Tibial nerve (tissue), 4 donors: ENCODE measurements at places on chromosomes 6 and 20. TPM values are rescaled to one million over a fixed set of nuclear protein-coding genes. Genes with fewer than 3 reads are reported as not detected.
A peak's percentile ranks its signal among the peaks of the same experiment; 100 is the strongest.

The ATG5 gene
- 39.1 TPM for total RNA-seq

- no peak for DNase-seq
- no peak overlapping the region for H3K27ac ChIP-seq
- no peaks in the 10 kb centered on the region for H3K4me1 ChIP-seq
These were observed 172.3 kb downstream of the EPM2A start for GRCh38 chr6:145562771-145563615.

DNA sequence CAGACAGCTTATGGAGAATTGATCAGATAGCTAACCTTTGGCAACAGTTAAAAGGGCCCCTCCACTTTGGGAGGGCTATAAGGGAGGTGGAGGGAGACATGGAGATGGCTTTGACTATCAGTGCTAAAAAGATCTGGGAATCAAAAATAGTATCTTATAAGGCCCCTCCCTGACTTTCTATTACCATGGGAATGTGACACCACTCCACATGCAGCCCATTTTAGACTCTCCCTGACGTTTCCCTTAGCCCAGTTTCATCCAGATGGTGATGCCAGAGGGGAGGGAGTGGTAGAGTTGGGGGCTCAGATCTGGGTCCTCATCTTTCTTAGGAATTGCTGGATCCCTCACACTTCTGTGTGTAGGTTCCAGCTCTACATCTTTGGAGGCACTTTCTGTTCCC, 200.0 kb upstream of the DTNBP1 start:
- H3K4me3 ChIP-seq: no peak overlapping the region
- no peaks in the 10 kb centered on the region for H3K36me3 ChIP-seq
- H3K4me1 ChIP-seq: peaks cover 3% of the 10 kb centered on the region
- H3K27me3 ChIP-seq: no peaks in the 10 kb centered on the region
- no peak for DNase-seq

- H3K27ac ChIP-seq: no peak overlapping the region
- no peaks in the 10 kb centered on the region for H3K4me1 ChIP-seq
- no peak for DNase-seq
- H3K4me3 ChIP-seq: no peak overlapping the region
- H3K27me3 ChIP-seq: no peaks in the 10 kb centered on the region
These were observed 29.1 kb downstream of the RPS12 start for GRCh38 chr6:132843316-132844035.

DNA sequence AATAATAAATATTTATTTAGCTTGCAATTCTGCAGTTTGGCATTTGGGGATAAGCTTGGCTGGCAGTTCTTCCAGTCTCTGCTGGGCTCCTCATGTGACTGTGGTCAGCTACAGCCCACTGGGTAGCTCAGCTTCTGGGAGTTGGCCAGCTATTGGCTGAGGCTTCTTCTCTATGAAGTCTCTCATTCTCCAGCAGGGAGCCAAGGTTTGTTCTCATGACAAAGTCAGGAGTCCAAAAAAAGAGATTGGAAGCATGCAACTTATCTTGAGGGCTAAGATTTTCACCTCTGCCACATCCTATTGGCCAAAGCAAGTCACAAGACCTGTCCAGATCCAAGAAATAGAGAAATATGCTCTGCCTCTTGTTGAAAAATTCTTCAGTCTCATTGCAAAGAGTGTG, 94.6 kb downstream of the SNAP25 start:
- H3K36me3 ChIP-seq: no peaks in the 10 kb centered on the region
- no peak for DNase-seq
- H3K4me3 ChIP-seq: no peak overlapping the region
- H3K27ac ChIP-seq: no peak overlapping the region

The LCA5 gene
- 5.1 TPM for total RNA-seq

The C6orf163 gene
- 4.5 TPM for total RNA-seq

The NKX2-2 gene
- not detected for total RNA-seq

DNA sequence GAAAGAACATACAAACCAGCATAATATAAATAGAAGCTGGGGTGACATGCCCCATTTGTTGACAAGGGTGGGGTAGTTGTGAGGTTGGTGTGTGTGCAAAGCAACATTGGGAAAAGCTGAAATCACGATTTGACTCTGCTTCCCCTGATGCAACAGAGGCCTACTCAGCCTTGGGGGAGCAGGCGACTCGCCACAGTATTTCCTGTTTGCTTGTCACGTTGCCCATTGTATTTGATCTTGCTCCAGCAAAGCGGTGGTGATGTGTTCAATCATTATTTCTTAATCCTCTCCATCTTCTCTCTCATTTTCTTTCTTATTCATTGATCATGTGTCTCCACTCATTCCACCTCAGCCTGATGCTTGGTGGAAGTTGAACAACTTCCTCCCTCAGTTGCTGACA, 165.8 kb upstream of the CITED2 start:
- peaks cover 4% of the 10 kb centered on the region for H3K4me1 ChIP-seq
- no peaks in the 10 kb centered on the region for H3K36me3 ChIP-seq
- H3K27me3 ChIP-seq: no peaks in the 10 kb centered on the region
- no peak for DNase-seq
- H3K27ac ChIP-seq: no peak overlapping the region

- no peaks in the 10 kb centered on the region for H3K36me3 ChIP-seq
- DNase-seq: no peak
- H3K4me3 ChIP-seq: no peak overlapping the region
- H3K27ac ChIP-seq: no peak overlapping the region
These were observed 425.1 kb upstream of the JAG1 start for GRCh38 chr20:11098888-11099287.

The C20orf204 gene
- 14.4 TPM for total RNA-seq

- peaks cover 3% of the 10 kb centered on the region for H3K4me1 ChIP-seq
- H3K27me3 ChIP-seq: no peaks in the 10 kb centered on the region
- no peak overlapping the region for H3K4me3 ChIP-seq
- peaks cover 6% of the 10 kb centered on the region for H3K36me3 ChIP-seq
- no peak overlapping the region for H3K27ac ChIP-seq
- DNase-seq: no peak
These were observed 5.0 kb downstream of the GFRA4 start for GRCh38 chr20:3658019-3658715.

The CRISP2 gene
- total RNA-seq: not detected

GRCh38 chr20:36303020-36303595, 3.0 kb upstream of the DLGAP4 start:
- no peaks in the 10 kb centered on the region for H3K36me3 ChIP-seq
- DNase-seq: no peak
- H3K4me3 ChIP-seq: no peak overlapping the region

DNA sequence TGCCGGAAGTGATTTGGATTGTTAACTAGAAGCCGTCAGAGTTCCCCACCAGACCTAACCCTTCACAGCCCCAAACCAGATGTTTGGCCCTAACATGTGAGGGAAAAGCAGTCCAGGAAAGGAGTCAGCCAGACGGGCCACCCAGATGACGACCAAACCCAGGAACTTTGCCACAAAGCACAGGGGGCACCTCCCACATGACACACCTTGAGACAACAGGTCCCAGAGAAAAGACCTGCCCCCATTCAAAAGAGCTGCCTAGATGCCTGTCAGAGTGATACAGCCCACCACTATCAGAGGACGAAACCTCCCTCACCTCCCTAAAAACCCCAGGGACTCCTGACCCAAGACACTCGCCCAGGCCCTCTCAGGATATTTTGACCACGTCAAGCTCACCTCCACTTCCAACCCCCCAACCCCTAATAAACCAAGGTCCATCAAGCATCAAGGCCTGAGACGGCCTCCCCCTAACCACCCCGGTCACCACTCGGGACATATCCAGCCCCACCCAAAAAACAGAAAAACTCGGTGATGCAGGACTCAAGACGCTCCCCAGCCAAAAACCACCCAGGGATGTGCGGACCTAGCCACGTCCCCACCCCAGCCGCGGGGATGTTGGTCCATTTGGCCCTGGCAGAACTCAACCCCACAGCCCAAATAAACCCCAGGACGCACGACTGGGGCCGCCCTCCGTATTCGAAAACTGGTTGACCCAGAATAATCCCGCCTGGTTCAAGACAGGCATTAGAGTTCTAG, 662 bp downstream of the ZNF343 start:
- H3K36me3 ChIP-seq: no peaks in the 10 kb centered on the region
- DNase-seq: no peak
- peak overlapping the region; percentile 84 for H3K27ac ChIP-seq
- H3K4me1 ChIP-seq: peaks cover 17% of the 10 kb centered on the region

The EEF1A2 gene
- total RNA-seq: not detected

The TNF gene
- total RNA-seq: not detected

The JAG1 gene
- 133 TPM for total RNA-seq

GRCh38 chr20:46128310-46129151, 10.4 kb downstream of the CD40 start:
- H3K36me3 ChIP-seq: peaks cover 29% of the 10 kb centered on the region
- peaks cover 17% of the 10 kb centered on the region for H3K4me1 ChIP-seq
- DNase-seq: no peak
- no peak overlapping the region for H3K27ac ChIP-seq
- no peak overlapping the region for H3K4me3 ChIP-seq

The GGTLC1 gene
- not detected for total RNA-seq

DNA sequence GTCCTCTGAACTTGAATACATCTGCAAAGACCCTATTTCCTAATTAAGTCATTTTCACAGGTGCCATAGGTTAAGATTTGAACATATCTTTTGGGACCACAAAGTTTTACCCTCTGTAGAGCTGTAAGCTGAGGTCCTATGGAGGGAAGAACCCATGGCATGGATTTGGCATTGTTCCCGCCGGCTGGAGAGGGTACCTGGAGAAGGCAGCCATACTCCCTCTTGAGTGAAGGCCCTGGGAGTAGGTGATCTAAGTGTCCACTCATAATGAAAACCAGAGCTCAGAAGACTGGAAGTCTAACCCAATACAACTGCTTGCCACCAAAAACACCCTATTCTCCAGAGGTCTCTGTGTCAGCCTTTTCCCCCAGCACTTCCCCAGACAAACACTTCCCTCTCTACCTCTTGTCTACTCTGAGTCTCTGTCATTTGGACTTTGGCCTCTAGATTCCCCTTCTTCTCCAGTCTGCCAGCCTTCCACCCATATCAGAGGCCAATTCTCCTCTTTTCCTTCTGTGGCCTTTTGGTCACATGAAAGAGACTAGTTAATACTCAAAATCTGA, 363.9 kb downstream of the MAFB start:
- no peak overlapping the region for H3K4me3 ChIP-seq
- H3K36me3 ChIP-seq: no peaks in the 10 kb centered on the region
- no peaks in the 10 kb centered on the region for H3K4me1 ChIP-seq
- DNase-seq: no peak

DNA sequence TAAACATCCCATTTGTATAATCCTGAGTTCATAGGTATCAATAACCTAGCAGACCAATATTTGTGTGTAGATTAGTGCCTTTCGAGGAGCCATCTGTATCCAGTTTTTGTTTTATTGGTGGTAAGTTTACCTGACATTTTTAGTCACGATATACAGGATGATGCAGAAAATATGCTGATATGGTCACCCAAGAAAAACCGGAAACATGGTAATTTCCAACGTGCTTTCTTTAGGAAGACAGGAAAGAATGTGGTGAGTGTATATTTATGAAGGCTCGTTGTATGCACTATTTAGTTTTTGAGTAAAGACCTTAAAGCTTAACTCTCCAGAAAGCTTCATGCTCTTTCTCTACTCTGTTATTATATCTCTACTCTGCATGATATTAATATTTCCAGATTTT, 180.2 kb upstream of the PHACTR1 start:
- no peak overlapping the region for H3K4me3 ChIP-seq
- H3K4me1 ChIP-seq: peaks cover 5% of the 10 kb centered on the region
- no peak overlapping the region for H3K27ac ChIP-seq
- no peaks in the 10 kb centered on the region for H3K27me3 ChIP-seq
